ENCODE measurements at places on chromosomes 5 and 9.

- no peak for DNase-seq
These were observed 2.6 kb downstream of the SH3RF2 start for GRCh38 chr5:145938776-145939539.

GRCh38 chr9:104092192-104092591, 1.9 kb upstream of the SMC2 start:
- no peak for DNase-seq

DNA sequence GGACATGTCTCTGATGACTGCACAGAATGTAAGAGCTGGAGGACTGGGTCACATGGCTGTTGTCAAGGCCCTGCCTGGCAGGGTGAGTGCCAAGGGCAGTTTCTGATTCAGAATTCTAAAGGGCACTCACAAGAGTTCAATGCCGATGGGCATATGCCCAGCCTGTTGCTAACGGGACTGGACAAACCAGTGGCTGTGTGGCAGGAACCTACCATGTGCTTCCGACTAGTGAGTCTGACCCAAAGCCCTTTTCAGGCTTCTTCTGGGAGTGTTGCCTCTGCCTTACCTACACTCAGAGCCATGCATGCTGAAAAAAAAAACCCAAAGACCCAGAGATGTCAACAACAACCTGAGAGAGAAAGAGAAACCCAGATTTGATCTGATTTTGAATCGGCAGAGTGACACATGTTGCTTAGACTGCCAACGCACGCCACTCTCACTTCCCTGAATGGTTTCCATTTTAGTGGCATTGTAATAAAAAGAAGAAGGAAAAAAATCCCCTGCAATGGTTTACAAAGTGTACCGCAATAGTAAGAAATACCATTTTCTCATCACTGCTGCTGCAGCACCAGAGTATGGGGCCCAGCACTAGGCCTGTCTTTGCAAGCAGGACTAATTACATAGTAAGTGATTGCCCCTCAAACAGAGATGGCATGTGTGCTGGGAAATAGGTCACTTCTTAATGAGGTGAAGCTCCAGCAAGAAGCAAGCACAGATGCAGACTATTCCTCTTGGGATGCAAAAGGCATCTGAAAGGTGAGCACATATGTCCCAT, 194.3 kb downstream of the PALM2AKAP2 start:
- peak; percentile 49 for DNase-seq

DNA sequence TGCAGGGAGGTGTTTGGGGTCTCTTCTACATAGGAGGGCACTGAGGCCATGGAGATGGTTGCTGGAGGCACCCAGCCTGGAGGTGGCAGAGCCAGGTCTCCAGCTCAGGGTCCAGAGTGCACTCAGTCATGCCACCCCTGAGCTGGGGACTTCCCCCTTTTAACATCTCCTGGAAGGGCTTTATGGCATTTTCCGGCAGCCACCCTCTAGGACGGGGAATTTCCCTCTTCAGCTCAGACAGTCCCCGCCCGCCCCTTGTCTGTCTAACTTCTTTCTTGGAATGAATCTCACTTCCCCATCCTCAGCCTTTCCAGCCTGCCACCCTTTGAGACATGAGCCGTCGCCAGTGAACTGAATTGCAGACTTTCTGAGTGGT, 49.9 kb downstream of the COL15A1 start:
- DNase-seq, result no peak

DNA sequence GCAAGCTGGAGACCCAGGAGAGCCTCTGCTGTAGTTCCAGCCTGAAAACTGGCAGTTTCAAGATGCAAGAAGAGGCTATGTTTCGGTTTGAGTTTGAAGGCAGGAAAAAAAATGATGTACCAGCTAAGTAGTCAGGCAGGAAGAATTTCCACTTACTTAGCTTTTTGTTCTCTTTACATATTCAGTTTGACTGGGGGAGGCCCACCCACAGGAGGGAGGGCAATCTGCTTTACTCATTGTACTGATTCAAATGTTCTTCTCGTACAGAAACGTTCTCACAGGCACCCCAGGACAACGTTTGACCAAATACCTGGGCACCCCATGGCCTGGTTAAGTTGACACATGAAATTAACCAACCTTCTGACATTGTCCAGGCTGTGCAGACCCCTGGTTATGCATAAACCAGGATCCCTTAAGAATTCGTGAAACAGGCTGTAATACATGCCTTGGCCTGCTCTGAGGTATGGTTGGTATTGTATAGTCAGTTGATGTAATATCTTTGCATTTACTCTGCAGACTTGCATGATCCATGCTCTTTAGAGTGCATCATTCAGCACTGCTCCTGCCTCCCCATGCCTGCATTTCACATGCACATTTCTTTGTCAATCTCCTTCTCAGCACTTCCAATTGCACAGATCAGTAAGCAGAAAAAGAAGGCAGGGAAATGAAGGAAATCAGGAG, 687.1 kb downstream of the TAF11L14 start:
- DNase-seq, result no peak

- DNase-seq, result no peak
These were observed 140.2 kb upstream of the SGCD start for GRCh38 chr5:156186760-156187159.

- DNase-seq, result no peak
These were observed 516.8 kb downstream of the RASEF start for GRCh38 chr9:82546136-82546535.

GRCh38 chr5:57601996-57602395, 119.4 kb upstream of the ACTBL2 start:
- DNase-seq, result no peak

DNA sequence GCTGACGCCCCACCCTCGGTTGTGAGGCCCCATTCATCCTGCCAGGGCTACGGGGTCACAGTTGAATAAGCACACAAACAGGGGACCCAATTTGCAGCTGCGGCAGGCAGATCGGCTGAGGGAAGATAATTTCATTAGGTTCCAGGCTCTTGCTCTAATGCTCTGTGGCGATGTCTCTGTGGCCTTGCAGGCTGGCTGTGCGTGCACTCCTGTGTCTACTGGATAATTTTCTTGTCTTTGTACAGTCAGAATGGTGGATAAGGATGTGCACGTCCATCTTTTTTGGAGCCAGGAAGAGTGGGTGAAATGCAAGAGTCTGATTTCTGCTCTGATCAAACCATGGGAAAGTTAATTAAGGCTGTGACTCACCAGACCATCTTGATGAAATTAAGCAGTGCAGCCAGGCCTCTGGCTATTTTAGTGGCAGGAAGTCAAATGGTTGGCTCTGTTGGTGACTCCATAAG, 39.2 kb downstream of the NSG2 start:
- DNase-seq, result no peak

DNA sequence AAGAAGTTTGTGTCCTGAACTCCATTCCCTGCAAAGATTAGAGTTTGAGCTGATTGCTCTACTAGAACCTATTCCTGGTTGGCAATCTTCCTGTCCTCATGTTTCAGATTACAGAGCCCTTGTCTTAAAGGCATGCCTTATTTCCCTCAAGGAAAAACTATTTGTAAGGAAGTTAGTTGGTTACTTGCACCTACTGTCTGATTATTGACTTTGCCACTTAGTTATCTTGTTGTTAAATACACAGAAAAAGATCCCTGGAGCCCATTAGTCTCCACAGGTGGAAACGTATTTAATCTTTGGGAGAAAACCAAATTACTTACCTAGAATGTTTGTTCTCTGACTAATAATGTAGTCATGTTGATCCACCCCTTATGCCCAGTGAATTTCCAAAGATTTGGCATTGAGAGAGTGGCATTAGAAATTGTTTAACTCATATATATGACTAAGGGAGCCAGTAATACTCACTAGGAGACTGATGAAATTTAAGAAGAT, 132.3 kb upstream of the ELL2 start:
- DNase-seq, result no peak

- DNase-seq, result no peak
These were observed 212.2 kb downstream of the PDZD2 start for GRCh38 chr5:31850981-31851689.

DNA sequence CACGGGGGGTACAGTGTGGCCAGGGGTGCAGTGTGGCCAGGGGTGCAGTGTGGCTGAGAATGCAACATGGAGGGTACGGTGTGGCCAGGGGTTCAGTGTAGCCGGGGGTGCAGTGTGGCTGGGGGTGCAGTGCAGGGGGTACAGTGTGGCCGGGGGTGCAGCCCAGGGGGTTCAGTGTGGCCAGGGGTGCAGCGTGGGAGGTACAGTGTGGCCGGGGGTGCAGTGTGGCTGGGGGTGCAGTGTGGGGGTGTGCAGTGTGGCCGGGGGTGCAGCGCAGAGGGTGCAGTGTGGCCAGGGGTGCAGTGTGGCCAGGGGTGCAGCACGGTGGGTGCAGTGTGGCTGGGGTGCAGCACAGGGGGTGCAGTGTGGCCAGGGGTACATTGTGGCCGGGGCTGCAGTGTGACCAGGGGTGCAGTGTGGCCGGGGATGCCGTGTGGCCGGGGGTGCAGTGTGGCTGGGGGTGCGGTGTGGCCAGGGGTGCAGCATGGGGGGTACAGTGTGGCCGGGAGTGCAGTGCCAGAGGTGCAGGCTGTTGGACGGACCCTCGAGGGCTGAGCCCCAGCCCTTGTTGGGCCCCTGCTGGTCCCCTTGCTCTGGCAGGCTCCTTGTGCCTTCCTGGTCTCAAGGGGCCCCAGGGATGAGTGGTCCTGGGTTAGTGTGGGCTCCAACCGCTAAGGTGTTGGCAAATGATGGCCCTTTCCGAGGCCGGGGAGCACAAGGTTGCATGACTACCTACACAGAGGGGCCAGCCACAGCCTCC, 17.9 kb downstream of the TPPP start:
- DNase-seq, result no peak

DNA sequence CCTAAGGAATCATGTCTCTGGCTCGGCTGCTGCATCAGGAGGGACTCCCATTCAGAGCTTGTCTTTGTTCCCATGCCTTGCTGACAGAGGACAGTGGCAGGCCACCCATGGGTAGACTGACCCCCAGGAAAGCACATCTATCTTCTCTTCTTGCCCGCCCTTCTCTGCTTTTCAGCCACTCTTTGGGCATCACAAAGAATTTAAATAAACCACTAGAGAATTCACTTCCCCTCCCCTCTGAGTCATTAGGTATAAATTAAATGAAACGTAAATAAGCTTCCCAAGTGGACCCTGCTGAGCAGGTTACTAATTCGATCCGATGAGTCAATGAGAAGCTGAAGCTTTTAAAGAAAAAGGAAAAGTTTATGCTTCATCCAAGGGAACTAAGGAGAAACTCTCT, 97.0 kb downstream of the DRD1 start:
- DNase-seq, result no peak

GRCh38 chr5:76081811-76082771, 1.1 kb upstream of the SV2C start:
- no peak for DNase-seq

DNA sequence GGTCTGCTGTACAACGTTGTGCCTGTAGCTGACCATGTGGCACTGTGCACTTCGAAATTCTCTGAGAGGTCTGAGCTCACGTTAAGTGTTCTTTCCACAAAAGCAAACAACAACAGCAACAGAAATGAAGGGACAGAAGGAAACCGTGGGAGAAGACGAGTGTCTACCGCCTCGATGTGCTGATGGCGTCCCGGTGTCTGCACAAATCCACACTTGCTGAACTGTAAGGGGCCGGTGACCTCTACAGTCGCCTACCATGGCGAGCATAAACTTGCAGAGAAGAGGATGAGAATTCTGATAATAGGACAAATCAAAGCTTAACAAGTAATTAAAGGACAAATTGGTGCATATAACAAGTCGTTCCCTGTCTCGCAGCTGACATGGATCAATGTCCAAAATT, 114.0 kb downstream of the ADAMTS2 start:
- no peak for DNase-seq

- no peak for DNase-seq
These were observed 103.2 kb upstream of the SPATA31D4 start for GRCh38 chr9:81824802-81825730.

DNA sequence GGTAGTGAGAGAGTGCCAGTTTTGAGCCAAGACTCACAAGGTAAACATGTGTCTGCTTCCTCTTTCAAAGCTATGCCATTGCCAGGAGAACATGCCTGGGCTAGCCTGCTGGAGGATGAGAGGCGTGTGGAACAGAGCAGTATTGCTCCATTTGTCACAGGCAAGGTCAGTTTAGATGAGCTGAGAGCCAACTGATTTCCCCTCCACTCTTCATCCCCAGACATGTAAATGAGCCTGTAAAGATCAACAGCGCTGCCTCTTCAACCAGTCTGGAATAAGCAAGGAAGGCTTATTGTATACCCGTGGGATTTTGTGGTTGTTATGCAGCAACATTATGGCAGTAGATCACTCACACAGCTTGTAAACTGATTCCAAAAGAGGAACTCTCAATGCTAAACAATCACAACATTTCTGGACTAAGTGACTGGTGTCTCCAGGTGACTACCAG, 8.2 kb upstream of the GDNF start:
- DNase-seq, result no peak

- no peak for DNase-seq
These were observed 241.7 kb upstream of the GAS1 start for GRCh38 chr9:87189006-87189405.

DNA sequence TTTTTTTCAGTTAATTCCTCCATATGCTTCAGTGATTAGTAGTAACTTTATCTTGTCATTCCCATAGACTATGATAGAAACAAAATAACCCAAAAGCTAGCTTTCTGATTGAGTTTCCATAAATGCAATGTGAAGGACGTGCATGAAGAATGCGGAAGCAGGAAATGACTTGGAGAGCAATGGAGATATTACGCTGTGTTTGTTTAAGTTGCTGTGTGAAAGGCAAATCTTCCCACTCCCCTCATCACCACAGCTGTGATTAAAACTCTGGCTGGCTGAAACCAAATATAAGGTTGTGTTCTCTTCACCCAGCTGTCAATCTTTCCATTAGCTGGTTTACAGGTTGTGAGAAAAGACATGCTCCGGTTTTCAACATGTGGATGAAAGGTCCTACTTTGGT, 83.9 kb downstream of the NR2F1-AS1 start:
- DNase-seq, result no peak

DNA sequence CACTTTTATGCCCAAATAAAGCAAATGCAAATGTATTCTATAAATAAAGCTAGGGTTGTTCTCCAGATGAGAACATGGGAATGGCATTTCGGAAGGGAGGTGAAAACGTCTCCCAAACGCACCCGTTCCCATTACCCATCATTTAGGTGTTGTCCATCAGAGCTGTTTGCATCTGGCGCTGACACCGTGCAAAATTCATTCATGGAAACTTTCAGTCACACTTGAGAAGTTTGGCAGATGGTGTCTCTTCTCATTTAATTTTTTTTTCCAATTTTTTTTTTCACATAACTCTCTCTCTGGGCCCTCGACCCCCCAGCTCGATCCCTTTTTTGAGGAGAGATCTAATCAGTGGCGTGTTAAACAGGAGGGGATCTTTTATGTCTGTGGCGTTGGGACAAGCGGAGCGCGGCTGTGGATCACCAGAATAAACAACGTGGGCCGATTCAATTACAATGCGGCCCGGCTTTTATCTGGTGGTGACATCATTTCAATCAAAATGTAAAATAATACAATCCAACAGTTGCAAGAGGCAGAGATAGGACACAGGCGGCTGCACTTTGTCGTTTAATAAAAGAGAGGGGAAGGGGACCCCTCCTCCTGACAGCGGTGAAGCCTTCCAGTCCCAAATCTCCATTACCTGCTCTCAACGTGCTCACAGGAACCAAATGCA, 246.1 kb upstream of the IRX4 start:
- DNase-seq, result no peak

- DNase-seq, result peak; percentile 14
These were observed 43.5 kb upstream of the DNAH5 start for GRCh38 chr5:13987843-13988464.
